ENCODE measurements at places on chromosomes 1 and 21.

- no peak for DNase-seq
Measured at GRCh38 chr1:7060745-7061144, 275.5 kb downstream of the CAMTA1 start.

GRCh38 chr1:70896224-70896623 lies 151.4 kb downstream of the PTGER3 start:
- peak; percentile 19 for DNase-seq

- no peak for DNase-seq
Measured at GRCh38 chr1:31699341-31699891, 4.4 kb downstream of the COL16A1 start.

- no peak for DNase-seq
Measured at GRCh38 chr1:23178950-23179349, 10.3 kb upstream of the LUZP1 start.

- no peak for DNase-seq
Measured at GRCh38 chr1:236124965-236125364, 17.4 kb upstream of the GPR137B start.
